Activated naive CD4-positive, alpha-beta T cell treated with anti-CD3 and anti-CD28 coated beads for 36 hours (primary cell): ENCODE measurements at places on chromosomes 2 and 18.

DNA sequence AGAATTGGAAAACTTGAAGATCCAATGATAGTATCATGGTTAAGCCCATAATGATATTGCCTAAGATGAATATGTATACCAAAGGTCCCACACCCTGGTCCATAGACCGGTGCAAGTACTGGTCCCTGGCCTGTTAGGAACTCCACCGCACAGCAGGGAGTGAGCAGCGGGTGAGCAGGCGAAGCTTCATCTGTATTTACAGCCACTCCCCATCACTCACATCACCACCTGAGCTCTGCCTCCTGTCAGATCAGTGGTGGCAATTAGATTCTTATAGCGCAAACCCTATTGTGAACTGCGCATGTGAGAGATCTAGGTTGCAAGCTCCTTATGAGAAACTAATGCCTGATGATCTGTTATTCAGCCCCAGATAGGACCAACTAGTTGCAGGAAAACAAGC is 402.4 kb downstream of the EPHA4 start:
- DNase-seq, result no peak

DNA sequence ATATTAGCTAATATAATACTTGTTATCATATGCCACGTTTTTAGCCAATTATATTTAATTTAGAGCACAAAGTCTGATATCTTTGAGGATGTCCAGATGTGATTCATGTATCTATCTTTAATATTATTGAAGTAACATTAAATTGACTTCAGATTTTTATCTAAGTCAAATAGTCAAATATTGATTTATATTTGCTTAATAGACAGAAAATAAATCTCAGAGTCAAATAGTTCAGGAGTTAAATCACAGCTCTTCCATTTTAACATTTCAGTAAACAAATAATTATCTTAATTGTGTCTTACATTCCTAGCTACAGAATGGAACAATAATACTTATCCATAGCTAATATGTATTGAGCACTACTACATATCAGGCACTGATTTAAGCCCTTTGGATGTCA is 379.4 kb upstream of the UBE2E3 start:
- no peak for DNase-seq

DNA sequence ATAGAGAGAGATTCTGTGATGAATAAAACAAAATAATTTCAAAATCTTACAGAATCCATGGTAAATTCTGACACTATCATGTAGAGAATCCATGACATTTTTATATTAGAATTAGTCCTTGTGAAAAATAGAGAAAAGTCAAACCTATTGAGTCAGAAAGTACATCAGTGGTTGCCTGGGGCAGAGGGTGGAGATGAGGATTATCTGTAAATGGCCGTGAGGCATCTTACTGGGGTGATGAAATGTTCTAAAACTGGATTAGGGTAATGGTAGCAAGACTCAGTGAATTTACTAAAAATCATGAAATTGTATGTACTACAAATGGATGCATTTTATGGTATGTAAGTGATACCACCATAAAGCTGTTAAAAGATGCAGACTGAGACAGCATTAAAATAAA is 323.1 kb downstream of the SLC8A1 start:
- DNase-seq, result no peak

DNA sequence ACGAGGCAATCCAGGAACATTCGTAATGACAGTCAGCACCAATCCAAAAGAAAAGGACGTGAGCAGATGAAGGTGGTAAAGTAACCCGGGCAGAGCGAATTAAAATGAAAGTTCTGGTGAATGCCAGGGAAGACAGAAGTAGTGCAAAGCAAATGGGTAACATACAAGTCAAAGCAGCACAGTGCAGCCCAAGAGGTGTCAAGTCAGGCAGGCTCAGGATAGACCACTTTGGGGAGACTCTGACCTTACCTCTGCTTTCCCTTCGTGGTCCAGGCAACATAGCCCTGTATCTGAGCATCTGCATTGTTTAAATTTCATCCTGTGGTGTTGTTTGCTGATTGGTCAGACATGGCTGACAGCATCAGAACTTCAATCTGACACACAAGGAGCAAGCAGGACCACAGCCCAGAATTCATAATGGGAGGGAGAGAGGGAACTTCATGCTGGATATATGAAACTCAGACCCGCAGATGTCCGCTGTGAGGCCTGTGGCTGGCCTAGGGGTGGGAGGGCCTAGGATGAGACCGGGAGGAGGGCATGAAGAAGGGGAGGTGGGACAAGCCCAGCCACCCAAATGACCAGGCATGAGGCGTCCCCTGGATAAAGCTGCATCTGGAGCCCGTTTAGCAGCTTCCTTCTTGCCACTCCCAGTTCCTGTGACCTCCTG is 285.7 kb downstream of the TCF4 start:
- DNase-seq, result no peak

- DNase-seq, result no peak
Observed at GRCh38 chr2:229660951-229661350, 53.4 kb downstream of the DNER start.

DNA sequence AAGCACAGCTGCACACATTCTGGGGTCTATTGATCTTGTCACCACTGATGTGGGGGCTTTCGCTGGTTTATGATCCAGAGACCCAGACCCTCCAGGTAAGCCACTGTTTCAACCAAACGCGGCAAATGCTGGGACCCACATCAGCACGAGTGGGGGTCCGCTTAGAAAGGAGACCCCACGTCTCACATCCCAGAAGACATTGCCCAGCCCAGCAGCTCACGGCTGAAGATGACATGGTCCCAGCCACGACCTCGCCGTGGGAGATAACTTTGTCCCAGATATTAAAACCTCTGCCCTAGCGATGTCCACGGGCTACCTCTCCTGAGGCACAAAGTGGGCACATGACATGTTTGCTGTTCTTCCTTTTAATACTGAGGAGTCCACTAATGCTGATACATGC is 43.8 kb downstream of the LONRF2 start:
- DNase-seq, result no peak

- DNase-seq, result no peak
Observed at GRCh38 chr2:16408331-16409005, 257.2 kb downstream of the CYRIA start.
